MM.1S (cell line): ENCODE measurements at places on chromosomes 7 and 10.

- H3K4me1 ChIP-seq = peaks cover 6% of the 10 kb centered on the region; the same call in 1 of the 2 replicates
- no peak for DNase-seq
- no peak overlapping the region for H3K27ac ChIP-seq
Observed at GRCh38 chr10:28684157-28684985, 7.0 kb downstream of the BAMBI start.

GRCh38 chr7:106031300-106032035 lies 68.4 kb downstream of the CDHR3 start:
- H3K4me3 ChIP-seq = no peak overlapping the region
- H3K4me1 ChIP-seq = no peaks in the 10 kb centered on the region
- no peaks in the 10 kb centered on the region for H3K27me3 ChIP-seq
- H3K36me3 ChIP-seq = no peaks in the 10 kb centered on the region
- DNase-seq = no peak

DNA sequence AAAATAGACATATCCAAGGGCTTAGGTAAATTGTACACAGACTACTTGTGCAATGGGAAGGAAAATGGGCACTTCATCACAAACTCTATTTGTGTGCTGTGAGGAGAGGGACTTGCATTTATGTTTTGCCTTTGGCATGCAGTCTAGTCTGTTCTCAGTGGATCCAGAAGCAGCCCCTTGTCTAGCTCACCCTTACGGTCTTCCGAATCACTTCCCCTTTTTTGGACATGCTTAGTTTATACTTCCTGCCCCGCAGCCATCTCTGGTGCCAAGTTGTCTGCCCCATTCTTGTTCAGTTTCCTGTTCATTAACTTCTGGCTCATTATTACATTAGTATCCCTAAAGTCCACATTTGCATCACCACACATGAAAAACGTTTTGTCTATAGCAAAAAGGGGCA lies 161.6 kb downstream of the NRCAM start:
- no peaks in the 10 kb centered on the region for H3K36me3 ChIP-seq
- H3K4me1 ChIP-seq = no peaks in the 10 kb centered on the region
- H3K27ac ChIP-seq = no peak overlapping the region
- H3K27me3 ChIP-seq = no peaks in the 10 kb centered on the region
- no peak for DNase-seq

DNA sequence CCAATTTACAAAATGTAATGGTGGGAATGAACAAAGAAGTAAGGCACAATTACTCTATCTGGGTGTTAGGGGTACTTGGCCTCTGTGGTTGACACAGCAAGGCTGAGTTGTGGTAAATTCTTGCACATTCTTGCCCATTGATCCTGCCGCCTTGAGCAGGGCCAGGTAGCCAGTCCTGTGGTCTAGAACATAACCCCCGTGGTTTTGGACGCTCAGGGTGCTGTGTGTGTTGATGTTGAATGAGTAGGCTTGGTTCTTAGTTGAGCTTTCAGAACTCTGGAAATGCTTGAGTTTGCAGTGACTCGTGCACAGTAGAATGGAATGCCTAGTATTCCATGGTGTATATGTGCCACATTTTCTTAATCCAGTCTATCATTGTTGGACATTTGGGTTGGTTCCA lies 42.3 kb upstream of the CDHR3 start:
- 0 out of 2 replicates have a peak, but pooled peaks cover 4% of the 10 kb centered on the region for H3K4me1 ChIP-seq
- no peaks in the 10 kb centered on the region for H3K27me3 ChIP-seq
- DNase-seq = no peak
- H3K27ac ChIP-seq = no peak overlapping the region

DNA sequence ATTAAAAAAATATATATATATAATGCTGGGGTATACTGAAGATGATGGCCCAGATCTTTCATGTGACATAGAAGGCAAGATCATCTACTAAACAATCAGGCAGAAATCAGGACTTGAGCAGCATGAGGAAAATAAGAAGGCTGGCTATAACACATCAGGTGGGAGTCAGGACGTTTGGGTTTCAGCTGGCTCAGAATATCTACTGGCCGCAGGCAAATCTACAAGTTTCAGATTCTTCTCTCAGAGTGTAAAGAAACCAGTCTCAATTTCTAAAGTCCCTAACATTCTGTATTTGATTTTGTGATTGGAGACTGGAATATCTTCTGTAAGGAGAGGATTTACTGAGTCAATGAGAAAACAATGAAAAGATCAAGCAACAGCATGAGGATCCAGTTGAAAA lies 37.7 kb upstream of the FAM3C start:
- peak overlapping the region; percentile 1; the same call in 1 of the 2 replicates for H3K4me3 ChIP-seq
- H3K36me3 ChIP-seq = no peaks in the 10 kb centered on the region
- DNase-seq = peak; percentile 78
- H3K27ac ChIP-seq = peak overlapping the region; percentile 59
- H3K27me3 ChIP-seq = no peaks in the 10 kb centered on the region

GRCh38 chr7:94612661-94613060 lies 43.3 kb downstream of the SGCE start:
- H3K36me3 ChIP-seq = no peaks in the 10 kb centered on the region
- no peak for DNase-seq
- no peaks in the 10 kb centered on the region for H3K27me3 ChIP-seq
- no peak overlapping the region for H3K4me3 ChIP-seq
- no peak overlapping the region for H3K27ac ChIP-seq

- peaks cover 5% of the 10 kb centered on the region; the same call in 1 of the 2 replicates for H3K27me3 ChIP-seq
- no peak overlapping the region for H3K4me3 ChIP-seq
- H3K27ac ChIP-seq = no peak overlapping the region
- no peaks in the 10 kb centered on the region for H3K4me1 ChIP-seq
- no peak for DNase-seq
Observed at GRCh38 chr7:29095631-29096445, 50.5 kb downstream of the CPVL start.

DNA sequence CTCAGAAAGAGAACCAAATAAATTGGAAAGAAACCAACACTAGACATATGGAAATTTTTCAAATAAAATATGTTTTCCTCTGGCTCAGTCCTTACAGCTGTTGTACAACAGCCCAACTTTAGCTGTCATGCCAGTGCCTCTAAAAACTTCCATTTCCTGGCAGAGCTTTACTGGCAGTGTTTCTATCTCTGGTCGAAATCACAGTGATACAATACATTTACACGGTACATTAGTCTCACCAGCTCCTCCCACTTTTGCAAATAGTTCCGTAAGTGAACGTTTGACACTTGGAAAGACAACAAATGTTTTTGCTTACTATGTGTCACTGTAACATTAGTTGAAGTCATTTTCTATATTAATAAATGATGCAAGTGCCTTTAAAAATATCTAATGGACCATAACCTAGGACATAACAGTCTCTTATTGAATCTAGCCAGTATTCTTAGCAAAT lies 29.8 kb downstream of the BCAP29 start:
- no peak overlapping the region for H3K27ac ChIP-seq
- no peaks in the 10 kb centered on the region for H3K36me3 ChIP-seq
- no peak for DNase-seq
- H3K4me3 ChIP-seq = no peak overlapping the region
- H3K4me1 ChIP-seq = no peaks in the 10 kb centered on the region

DNA sequence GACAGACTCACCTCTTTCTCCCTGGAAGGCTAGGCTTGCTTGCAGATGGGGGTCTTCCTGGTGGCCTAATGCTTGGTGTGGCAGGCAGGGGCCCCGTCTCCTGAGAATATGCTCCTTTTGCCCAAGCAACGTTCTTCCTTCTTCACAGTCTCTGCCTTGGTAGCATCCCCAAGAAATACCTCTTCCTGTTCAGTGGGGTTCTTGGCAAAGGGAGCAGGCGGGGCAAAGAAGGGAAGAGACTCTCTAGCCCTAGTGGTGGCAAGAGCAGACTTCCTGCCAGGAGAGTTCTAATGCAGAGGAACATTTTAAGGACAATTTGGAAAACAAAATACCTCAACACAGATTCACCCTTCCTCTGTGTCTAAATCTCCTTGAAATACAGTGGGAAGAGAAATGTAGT lies at the start of gene CLEC5A:
CLEC5A (minus strand) TSS at position 179 of the 400 bp plus-strand sequence. CDS start 682 bp downstream, outside the sequence.
- no peaks in the 10 kb centered on the region for H3K27me3 ChIP-seq
- no peaks in the 10 kb centered on the region for H3K4me1 ChIP-seq
- H3K27ac ChIP-seq = no peak within 1 kb of the TSS
- DNase-seq = no peak
- no peaks in the 10 kb centered on the region for H3K36me3 ChIP-seq

GRCh38 chr10:114045136-114046086 lies 1.7 kb downstream of the ADRB1 start:
- H3K27me3 ChIP-seq = peaks cover 6% of the 10 kb centered on the region
- H3K4me3 ChIP-seq = no peak overlapping the region
- peaks cover 3% of the 10 kb centered on the region; the same call in 1 of the 2 replicates for H3K4me1 ChIP-seq
- H3K36me3 ChIP-seq = no peaks in the 10 kb centered on the region
- H3K27ac ChIP-seq = no peak overlapping the region

DNA sequence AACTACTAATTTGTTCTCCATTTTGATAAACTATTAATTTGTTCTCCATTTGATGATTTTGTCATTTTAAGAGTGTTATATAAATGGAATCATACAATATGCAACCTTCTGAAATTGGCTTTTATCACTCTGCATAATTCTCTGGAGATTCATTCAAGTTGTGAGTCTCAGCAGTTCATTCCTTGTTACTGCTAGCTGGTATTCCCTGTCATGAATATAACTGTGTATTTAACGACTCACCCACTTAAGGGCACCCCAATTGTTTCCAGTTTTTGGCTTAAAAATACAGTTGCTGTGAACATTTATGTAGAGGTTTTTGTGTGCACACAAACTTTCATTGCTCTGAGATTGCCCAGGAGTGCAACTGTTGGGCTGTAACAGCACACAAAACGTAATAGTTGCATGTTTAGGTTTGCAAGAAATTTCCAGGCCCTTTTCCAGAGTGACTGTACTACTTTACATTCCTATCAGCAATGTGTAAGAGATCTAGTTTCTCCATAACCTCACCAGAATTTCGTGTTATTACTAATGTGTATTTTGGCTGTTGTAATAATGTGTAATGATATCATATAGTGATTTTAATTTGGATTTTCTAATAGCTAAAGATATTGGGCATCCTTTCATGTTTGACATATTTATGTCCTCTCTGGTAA lies 153.2 kb upstream of the ADCY1 start:
- H3K4me3 ChIP-seq = no peak overlapping the region
- no peaks in the 10 kb centered on the region for H3K36me3 ChIP-seq
- no peak overlapping the region for H3K27ac ChIP-seq
- H3K4me1 ChIP-seq = peaks cover 14% of the 10 kb centered on the region; the same call in 1 of the 2 replicates
- no peaks in the 10 kb centered on the region for H3K27me3 ChIP-seq
- no peak for DNase-seq

DNA sequence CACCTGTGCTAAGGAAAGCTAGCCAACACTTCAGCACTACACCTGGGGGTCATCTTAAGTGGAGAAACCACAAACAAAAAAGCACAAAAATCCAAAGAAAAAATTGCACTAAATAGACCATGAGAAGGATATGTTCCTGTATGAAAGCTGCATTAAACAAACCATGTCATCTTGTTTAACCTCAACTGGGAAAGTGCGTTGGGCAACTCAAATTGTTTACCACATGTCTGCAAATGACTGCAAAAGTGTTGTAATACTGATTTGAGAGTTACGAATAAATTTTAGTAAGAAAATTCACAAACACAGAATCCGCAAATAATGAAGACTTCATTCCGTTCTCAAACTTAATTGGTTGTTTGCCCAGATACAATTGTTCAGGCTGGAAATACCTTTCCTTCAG lies 111.9 kb upstream of the EGFR start:
- no peak for DNase-seq
- H3K27ac ChIP-seq = no peak overlapping the region
- no peaks in the 10 kb centered on the region for H3K27me3 ChIP-seq
- no peaks in the 10 kb centered on the region for H3K4me1 ChIP-seq
- no peaks in the 10 kb centered on the region for H3K36me3 ChIP-seq

- H3K4me1 ChIP-seq = no peaks in the 10 kb centered on the region
- no peak overlapping the region for H3K27ac ChIP-seq
- no peaks in the 10 kb centered on the region for H3K36me3 ChIP-seq
Observed at GRCh38 chr7:19369806-19370205, 224.6 kb upstream of the FERD3L start.

DNA sequence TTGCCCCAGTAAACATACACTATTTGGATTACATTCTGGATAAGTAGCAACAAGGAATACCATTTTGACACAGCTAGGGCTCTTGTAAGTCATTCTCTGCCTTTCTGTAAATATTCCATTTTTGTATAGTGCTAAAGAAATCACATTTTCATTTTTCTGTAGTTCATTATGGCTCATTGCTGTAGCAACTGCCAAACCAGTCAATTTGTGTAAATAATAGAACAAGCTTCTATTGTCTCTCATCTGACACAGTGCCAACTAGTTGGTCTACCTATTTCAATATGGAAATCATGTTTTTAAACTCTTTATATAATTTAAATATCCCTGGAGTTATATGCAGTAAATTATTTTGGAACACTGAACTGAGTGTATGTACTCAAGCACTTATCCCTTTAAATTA lies 193.7 kb downstream of the RELN start:
- no peak overlapping the region for H3K27ac ChIP-seq
- no peaks in the 10 kb centered on the region for H3K36me3 ChIP-seq
- H3K4me1 ChIP-seq = no peaks in the 10 kb centered on the region
- H3K4me3 ChIP-seq = no peak overlapping the region
- no peaks in the 10 kb centered on the region for H3K27me3 ChIP-seq

GRCh38 chr7:129950191-129950932 lies 2.4 kb downstream of the UBE2H start:
- no peaks in the 10 kb centered on the region; the same call in 1 of the 2 replicates for H3K36me3 ChIP-seq
- peaks cover 21% of the 10 kb centered on the region for H3K4me1 ChIP-seq
- no peaks in the 10 kb centered on the region for H3K27me3 ChIP-seq

- no peak for DNase-seq
- no peaks in the 10 kb centered on the region for H3K27me3 ChIP-seq
- no peaks in the 10 kb centered on the region for H3K36me3 ChIP-seq
- H3K4me1 ChIP-seq = no peaks in the 10 kb centered on the region
- no peak overlapping the region for H3K27ac ChIP-seq
Observed at GRCh38 chr7:112407261-112407660, 43.0 kb upstream of the IFRD1 start.

DNA sequence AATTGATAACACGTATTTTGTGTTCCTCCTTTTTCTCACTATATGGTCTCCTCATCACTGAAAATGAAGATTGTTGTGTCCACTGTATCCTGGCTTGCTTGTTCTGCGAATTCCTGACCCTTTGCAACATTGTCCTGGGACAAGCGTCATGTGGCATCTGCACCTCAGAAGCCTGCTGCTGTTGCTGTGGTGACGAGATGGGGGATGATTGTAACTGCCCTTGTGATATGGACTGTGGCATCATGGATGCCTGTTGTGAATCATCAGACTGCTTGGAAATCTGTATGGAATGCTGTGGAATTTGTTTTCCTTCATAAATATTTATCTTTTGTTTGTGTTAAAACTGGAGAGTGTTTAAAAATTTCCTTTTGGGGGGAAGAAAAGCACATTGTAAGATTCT lies 93.7 kb downstream of the MDFIC start:
- H3K27ac ChIP-seq = no peak overlapping the region
- no peaks in the 10 kb centered on the region for H3K27me3 ChIP-seq
- DNase-seq = no peak
- no peak overlapping the region for H3K4me3 ChIP-seq

GRCh38 chr10:131819241-131820072 lies 81.4 kb upstream of the PPP2R2D start:
- H3K4me3 ChIP-seq = no peak overlapping the region
- H3K4me1 ChIP-seq = no peaks in the 10 kb centered on the region
- H3K36me3 ChIP-seq = no peaks in the 10 kb centered on the region
- no peak for DNase-seq
- H3K27me3 ChIP-seq = no peaks in the 10 kb centered on the region; the same call in 1 of the 2 replicates

DNA sequence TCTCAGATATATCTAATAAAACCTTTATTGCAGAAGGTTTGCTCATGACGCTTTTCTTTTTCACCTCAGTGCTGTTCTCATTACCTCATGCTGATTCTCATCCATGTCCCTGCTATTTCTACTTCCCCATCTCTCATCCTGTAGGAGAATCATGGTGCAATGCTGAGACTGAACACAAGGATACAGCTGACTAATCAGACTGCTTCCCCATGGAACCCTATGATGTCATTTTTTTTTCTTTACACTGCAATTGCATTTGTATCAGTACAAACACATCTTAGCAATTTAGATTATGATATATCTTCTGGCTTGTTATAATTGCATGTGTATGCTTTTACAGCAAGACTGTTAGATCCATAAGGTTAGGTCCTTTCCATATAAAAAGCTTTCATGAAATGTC lies 93.7 kb downstream of the SEMA3A start:
- no peaks in the 10 kb centered on the region for H3K27me3 ChIP-seq
- H3K36me3 ChIP-seq = no peaks in the 10 kb centered on the region
- no peak overlapping the region for H3K4me3 ChIP-seq
